ENCODE measurements at places on chromosomes 5 and 9.

- DNase-seq = no peak
These were observed 54.5 kb upstream of the OLFM1 start for GRCh38 chr9:135032868-135033460.

- no peak for DNase-seq
These were observed 58.0 kb downstream of the GRAMD2B start for GRCh38 chr5:126481243-126481642.

- DNase-seq = no peak
These were observed 3.3 kb downstream of the ALDH1B1 start for GRCh38 chr9:38395653-38396370.

DNA sequence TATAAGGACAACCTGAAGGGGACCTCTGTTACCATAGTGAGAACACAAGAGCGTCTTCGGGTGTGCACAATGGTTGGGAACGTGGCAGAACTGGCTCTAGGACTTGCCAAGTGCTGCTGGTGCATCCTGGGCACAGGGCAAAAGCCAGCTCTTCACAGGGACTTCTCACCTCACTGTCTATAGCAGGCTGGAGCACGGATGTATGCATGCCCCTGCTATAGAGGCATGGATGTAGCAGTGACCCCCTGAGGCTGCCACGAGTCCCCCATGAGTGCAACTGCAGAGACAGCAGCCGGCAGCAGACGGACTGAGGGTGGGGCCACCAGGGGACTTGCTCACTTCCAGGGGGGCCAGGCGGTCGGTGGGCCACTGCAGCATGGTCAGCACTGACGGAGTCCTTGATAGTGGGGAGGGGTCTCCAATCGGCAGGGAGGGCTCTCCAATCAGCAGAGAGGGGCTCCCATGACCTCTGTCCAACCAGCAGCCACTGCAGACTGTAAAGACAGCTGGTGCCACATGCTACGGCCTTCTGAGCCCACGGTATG lies 64.9 kb downstream of the SEMA4D start:
- DNase-seq = no peak

- no peak for DNase-seq
These were observed 278.0 kb downstream of the DRD1 start for GRCh38 chr5:175166026-175166425.

DNA sequence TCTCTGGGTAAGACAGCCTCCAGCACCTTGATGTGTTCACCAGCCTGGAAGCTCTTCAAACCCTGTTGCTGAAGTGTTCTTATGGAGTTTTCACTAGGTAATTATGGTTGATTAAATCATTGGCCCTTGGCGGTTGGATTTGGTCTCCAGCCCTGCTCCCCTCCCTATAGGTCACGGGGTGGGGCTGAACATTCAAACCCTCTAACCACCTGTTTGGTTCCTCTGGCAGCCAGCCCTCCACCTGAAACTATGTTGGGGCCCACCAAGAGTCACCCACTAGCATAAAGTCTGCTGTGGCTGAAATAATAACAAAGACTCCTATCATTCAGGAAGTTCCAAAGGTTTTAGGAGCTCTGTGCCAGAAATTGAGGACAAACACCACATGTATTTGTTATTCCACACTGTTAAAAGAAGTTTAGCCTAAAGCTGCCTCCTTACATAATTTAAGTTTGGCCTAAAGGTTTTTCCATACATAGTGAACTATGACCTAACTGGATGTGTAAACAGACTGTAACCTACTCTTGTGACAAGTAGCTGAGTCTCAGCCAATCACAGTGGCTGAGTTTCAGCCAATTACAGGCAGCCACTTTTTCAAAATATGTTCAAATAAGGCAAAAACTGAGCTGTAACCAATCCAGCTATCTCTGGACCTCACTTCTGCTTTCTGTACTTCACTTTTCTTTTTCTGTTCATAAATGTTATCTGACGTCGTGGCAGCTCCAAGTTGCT lies 34.8 kb downstream of the TMEM252 start:
- DNase-seq = no peak

DNA sequence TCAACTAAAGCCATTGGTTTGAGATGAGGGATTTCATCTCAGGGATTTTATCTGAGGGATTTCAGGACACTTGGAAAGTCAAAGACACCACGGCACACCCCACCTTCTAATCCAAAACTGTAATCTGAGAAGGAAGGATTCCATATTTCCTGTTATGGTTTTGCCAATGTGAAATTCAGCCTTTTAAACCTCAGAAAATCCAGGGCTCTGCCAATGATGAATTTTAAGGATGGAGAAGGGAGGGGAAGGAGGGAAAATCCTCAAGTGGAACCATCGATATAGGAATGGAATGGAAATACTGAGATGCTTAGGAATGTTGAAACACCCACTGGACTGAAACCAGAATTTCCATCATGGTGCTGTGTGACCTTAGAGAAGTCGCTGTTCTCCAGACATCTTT lies 5.3 kb downstream of the C1QTNF3 start:
- no peak for DNase-seq

DNA sequence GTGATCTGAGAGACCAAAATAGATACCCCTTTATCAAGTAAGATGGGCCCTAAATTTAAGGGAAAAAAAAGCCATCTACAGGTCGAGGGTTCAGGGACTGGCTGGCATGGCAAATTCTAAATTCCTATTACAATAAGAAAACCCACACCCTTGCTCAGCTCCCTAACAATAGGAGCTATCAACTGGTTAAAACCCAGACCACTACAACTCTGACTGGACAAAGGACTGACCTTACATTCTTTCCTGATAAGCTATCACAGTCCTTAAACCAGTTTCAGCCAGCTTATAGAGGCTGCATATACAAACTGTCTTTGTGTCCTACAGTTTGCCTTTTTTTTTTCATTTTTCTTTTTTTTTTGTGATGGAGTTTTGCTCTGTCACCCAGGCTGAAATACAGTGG lies 803.6 kb downstream of the NR2F1-AS1 start:
- DNase-seq = no peak

DNA sequence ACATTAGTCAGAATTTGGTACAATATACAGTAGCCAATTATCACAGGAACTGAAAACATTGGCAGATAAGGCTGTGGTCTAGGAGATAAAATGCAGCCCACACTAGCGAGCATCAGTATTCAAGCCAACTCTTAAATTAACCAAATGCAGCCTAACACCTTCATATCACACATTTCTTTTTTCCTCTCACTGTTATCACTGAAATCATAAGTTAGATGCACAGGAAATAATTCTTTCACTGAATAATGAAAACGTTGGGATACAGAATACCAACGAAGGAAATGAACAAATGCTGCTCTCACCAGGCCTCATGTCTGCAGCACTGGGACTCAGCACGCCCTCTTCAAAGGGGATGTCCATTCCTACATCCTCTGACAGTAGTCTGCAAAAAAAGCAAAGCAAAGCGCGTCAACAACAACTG lies 109.1 kb upstream of the PCA3 start:
- no peak for DNase-seq

GRCh38 chr5:33059081-33059480 lies 348.0 kb downstream of the NPR3 start:
- no peak for DNase-seq

- no peak for DNase-seq
These were observed 67.1 kb upstream of the UNC5A start for GRCh38 chr5:176743136-176743861.

DNA sequence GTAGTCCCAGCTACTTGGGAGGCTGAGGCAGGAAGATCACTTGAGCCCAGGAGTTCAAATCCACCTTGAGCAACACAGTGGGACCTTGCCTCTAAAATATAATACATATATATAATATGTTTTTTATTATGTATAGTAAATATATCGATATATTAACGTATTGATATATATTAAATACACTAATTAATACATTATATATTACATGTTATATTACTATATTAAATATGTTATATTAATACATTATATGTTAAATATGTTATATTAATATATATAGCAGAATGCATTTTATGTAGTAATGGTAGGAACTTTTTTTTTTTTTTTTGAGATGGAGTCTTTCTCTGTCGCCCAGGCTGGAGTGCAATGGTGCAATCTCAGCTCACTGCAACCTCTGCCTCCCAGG lies 18.1 kb upstream of the BNC2 start:
- DNase-seq = no peak

Data from stimulated activated naive CD8-positive, alpha-beta T cell treated with anti-CD3 and anti-CD28 coated beads, Interleukin-15, amount 100 ng/mL, for 72 hours (primary cell).